HFF-Myc (cell line): ENCODE measurements at places on chromosomes 1 and 21.

DNA sequence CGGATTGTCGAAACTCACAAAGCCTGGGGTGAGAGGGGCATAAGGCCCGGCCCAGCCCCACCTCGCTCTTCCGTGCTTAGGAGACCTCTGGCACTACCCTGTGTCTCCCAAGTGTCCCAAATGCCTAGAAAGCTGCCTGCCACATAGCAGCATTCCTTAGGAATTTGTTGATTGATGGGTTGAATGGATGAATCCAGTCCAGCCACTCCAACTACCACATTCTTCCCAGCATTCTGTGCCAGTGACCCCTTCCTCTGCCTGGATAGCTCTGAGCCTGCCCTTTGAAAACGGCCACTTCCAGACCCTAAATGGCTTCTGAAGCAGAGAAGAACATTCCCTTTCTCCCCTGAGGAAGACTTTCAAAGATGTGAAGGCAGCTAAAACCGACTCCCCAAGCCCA, 11.5 kb downstream of the CELF3 start:
- DNase-seq, result no peak

GRCh38 chr1:90729504-90730242, 12.6 kb upstream of the BARHL2 start:
- no peak for DNase-seq

GRCh38 chr1:93490357-93490756, 42.4 kb downstream of the FNBP1L start:
- no peak for DNase-seq

DNA sequence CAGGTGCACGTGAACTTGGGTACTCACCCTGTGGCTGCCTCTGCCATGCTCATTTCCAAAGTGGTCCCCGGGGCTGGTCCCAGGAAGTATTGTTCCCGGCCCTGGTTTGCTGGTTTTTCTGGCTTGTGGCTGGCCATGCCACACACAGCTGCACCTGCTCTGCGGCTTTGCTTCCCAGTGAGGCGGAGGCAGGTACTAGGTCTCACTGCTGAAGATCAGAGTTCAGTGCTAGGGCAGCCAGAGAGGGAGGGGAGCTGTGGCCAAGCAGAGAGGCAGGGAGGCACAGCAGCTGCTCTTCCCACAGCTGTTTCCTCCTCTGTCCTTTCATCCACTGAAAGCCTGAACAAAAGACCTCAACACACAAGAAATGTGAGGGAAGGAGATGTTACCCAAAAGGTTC, 30.5 kb downstream of the ENO1 start:
- no peak for DNase-seq

DNA sequence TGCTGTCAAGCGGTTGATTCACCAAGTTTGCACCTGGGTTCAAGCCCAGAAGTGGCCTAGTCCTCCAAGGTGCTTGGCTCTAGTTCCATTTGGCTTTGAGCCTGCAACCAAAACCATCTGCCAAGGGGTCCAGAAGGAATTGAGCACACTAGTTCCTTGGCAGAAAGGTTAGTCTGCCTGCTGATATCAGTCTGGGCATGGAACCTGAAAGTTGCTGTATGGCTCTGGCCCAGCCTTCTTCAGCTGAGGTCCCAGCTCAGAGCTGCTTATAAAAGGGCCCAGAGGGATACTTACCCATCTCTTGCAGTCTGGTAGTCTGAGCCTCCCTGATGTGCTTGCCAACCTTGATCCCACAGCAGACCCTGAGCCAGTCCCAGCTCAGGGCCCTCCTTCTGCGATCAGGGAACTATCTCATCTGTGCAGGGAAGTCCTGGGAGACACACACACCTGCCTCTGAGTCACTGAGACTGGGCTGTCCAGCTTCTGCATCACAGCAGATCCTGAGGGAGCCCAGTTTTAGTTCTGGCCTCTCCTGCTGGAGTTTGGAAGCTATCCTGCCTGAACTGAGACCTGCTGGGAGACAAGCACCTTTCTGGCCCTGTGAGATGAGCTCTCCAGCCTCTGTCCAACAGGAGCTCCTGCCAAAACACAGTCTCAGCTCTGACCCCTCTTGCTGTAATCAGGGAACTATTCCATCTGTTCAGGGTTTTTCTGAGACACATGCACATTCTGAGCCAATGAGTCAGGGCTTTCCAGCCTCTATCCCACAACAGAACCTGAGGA, 75.8 kb downstream of the CTH start:
- DNase-seq, result no peak

GRCh38 chr1:225885336-225885735, 3.2 kb upstream of the TMEM63A start:
- DNase-seq, result no peak

DNA sequence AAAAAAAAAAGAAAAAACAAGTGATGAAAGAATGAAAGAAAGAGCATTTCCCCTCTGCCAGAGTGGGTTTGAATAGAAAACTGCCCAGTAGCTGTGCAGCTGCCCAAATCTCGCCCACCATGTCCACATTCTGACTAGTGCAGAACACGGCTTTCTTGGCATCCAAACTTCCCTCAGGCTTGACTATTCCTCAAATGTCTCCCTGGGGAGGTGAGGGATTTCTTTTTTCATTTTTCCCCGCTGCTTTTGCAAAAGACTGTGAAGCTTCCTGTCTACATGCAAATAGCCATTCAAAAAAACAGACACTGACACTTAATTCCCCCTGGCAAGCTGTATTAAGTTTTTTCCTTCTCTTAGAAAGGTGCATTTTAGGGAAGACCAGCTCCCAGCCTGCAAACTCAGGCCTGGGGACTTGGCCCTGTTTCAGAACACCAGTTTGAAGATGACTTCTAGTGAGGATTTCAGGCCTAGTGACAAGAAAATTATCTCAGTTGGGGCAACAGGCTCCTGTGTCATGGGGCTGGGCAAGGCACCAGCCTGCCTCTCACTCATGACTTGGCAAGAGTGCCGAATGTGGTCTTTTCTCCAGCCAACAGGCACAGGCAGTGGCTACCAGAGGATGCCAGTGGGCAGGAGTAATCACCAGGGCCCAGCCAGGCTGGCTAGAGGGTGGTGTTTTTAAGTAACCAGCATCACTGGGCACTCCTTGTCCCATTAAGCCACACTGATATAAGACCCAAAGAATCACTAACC, 178.1 kb upstream of the NFIA start:
- DNase-seq, result no peak

- DNase-seq, result no peak
These were observed 274.0 kb upstream of the ADAMTS5 start for GRCh38 chr21:27240839-27241238.

DNA sequence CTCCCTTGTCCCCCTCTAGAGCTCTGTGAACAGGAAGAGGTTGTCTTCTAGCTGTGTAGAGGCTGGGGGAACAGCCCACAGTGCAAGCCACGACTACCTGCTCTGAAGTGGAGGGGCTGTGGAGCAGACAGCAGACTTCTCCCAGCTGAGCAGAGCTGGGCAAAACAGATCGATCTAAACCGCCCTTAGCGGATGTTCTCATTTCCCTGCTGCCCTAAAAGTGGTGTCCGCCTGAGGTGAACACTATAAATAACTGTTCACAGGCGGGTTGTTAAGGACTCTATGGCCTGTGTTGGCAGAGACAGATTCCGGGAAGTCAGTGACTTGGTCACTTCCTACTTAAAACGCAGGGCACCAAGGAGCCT, 203.2 kb downstream of the RHOU start:
- no peak for DNase-seq

DNA sequence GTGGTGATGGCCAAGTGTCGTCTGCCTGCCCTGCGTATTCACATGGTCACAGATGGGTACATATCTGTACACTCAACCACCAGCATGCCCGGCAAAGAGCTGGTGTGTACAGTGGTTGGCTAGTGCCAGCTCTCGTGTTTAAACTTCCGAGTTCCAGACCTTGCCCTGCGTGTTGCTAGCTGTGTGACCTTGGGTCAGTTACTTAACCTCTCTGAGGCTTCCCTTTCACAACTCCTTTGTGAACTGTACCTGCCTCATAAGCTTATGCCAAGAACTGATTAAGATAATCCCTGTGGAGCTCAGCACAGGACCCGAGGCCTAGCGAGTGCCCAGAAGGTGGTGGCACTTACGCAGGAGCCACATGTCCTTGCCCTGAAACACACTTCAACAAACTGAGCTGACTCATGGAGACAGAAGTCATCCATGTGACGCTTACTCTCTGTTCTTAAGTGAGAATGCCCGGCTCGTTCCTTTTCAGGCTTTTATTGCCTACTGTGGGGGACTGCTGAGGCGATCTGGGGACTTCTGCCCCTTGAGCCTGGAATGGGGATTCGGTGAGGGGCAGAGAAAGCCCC, 55.4 kb downstream of the ALPL start:
- DNase-seq, result no peak

DNA sequence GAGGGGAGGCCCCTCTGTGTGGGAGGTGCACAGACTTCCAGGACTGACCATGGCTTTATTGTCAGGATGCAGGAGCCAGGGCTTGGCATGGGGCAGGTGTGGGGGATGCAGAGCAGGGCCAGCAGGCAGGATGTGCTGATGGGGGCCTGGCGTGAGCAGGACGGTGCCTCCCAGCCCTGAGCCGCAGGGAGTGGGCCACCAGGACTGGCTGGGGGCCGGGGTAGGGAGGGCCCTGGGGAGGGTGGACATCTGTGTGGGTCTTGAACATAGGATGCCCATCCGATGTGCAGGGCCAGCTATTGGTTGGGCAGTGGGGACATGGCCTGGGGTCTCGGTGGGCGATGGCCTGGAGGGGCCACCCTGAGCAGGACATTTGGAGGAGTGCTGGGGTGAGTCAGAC, 15.6 kb downstream of the PRMT2 start:
- no peak for DNase-seq

- peak; percentile 38 for DNase-seq
These were observed 81.9 kb downstream of the SLC25A24 start for GRCh38 chr1:108117945-108118902.

DNA sequence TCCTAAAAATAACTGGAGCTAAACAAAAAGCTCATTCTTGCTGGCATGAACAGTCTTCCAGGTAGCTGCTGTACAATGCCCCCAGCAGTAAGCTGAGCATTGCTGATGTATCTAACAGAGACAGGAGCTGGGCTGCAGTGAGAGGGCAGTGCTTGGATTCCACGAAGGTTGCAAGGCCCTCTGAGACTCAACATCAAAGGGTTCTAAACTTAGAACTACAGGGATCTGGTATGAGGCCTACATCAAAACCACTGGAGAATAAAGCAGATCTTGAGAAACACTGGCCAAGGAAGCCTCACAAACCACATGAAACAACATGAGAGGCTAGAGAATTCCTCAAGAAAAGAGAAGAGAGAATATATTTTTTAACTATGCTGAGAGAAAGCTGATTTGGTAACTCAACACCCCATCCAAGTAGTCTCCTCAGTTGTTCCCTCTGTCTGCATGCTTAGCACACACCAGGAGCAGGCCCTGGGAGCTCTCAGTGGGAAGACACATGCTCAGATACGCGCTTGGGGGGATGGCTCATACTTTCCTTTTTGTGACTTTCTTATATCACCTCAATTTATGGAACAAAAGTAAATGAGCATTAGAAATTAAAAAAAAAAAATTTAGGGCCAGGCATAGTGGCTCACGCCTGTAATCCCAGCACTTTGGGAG, 27.7 kb downstream of the DSTYK start:
- DNase-seq, result no peak
